ENCODE measurements at places on chromosomes 3 and 15.

GRCh38 chr3:157414861-157415260, 21.8 kb upstream of the PTX3 start:
- no peak for DNase-seq

DNA sequence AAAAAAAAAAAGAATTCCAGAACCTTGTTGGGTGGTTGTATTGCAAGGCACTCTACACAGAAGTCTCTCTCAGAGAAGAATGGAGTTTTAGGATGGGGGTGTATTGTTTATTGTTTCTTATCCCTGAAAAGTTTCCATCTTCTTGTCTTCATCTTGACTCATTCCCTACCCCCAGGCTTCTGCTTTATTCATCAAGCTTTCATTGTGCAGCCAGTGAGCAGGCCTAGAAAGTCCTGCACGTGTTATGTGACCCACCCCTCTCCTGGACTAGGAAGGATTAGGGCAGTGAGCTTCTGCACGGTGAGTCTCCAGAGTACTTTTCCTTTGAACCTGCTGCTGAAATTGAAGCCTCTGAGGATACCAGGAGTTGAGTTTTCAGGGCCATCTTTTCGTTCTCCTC, 150.9 kb upstream of the IL12A start:
- DNase-seq: no peak

GRCh38 chr3:9455596-9456131, 58.2 kb downstream of the SETD5 start:
- DNase-seq: no peak

- DNase-seq: no peak
These were observed 43.9 kb upstream of the ARL8B start for GRCh38 chr3:5078151-5078550.

DNA sequence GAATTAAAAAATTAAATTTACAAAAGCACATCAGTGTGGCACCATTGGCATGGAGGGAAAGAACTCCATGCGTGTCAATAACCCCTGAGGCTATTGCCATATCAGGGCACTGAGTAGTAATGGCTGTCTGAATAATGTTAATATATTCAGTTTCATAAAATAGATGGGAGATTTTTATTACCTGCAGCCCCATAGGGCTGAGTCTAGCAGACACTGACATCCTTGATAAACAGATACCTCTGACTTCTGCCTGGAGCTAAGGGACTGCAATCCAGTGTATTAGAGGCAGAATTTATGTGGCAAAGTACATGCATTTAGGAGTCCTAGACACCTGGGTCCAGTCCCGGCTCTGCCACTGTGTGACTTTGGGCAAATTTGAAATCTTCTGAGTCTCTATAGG, 38.8 kb upstream of the SV2B start:
- no peak for DNase-seq

GRCh38 chr3:32502118-32502945, at the start of gene CMTM6:
Gene CMTM6 (minus strand): TSS chr3:32502852. CDS start chr3:32502745, 107 bp downstream.
- peak; percentile 82 for DNase-seq

DNA sequence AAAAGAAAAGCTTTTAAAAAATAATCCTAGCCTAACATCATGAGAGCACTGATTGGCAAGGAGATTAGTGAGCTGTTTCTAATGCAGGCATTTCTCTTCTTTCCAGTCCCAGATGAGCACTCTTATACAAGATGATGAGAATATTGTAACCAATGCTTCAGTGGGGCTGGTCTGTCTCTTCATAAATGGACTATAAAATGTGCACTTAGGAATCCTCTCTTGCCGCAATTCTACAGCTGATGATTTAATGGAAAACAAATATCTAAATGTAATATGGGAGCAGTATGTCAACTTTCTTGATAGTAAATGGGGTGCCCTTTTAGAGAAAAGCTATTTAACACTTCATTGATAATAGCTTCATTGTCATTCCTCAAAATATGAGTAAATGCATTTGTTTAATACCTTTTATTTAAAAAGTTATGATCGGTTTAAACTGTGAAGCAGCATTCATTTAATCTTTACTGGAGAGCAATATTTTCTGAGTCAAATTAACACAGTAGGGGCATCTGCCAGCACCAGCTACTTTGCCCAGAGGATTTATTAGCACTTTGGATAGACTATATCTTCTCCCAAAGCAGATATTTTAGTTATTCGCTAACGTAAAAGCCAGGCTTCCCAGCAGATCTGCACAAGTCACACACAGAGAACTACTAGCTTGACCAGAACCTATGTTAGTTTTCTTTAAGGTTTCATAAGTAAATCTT, 985.9 kb downstream of the DIPK2A start:
- no peak for DNase-seq

- DNase-seq: no peak
These were observed 8.1 kb downstream of the RRP9 start for GRCh38 chr3:51933471-51934138.

DNA sequence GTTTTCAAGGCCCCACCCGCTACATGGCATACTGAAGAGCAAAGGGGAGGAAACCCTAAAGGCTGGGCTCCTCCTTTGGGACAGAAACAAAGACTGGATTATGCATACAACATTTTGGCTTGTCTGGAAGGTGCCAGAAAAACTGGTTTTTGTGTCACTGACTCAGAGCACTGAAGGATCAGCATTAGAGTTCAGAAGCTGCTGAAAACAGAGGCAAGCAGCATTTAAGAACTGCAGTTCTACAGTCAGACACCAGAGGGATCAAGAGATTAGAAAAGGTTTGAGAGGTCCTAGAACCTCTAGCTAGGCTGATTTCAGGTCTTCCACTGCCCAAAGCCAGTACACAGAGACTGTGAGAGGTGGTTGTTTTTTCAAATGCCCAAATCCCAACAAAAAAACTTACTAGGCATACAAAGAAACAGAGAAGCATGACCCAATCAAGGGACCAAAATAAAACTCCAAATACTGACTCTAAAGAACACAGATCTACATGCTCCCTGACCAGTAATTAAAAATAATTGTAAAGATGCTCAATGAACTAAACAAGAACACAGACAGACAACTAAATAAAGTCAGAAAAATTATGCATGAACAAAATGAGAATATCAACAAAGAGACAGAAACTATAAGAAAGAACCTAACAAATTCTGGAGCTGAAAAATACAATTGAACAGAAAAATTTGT, 91.2 kb downstream of the SENP2 start:
- no peak for DNase-seq

GRCh38 chr3:48514431-48515227, 10.7 kb upstream of the SHISA5 start:
- no peak for DNase-seq

DNA sequence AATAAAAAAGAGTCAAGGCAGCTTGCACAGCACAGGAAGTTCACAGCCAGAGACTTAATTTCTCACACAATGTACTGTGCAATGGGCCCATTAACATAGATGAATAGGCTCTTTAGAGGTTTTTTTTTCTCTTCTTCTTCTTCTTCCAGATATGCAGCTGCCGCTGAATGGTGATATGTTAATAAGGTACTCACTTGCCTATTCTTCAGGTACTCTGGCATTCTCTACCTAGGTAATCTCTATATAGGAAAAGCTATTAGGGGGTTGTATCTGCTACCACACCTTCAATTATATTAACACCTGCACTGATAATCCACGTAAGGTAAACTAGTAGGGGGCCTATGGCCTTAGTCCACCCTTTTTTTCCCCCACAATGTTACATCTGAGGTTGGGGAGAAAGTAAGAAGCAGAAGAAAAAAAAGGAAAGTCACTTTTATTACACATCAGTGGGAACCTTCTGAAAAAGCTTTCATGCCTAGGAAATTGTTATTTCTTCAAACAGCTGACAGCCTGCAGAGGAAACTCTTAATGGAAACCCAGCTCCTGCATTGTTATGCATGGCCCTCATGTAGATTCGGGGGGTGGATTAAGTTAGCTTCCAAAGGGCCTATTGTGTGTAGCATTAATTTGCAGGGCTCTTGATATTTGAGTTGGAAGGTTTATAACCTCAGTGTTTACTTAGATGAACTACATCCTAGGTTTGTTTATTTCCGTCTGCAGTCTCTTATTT, 525.5 kb downstream of the ZIC1 start:
- no peak for DNase-seq

Data from thyroid gland (tissue), 4 donors.